ENCODE measurements at places on chromosomes 6 and 20.

- DNase-seq = no peak
These were observed 220.4 kb upstream of the ZNF217 start for GRCh38 chr20:53814060-53814459.

- no peak for DNase-seq
These were observed 76.1 kb downstream of the HIVEP2 start for GRCh38 chr6:142868917-142869316.

DNA sequence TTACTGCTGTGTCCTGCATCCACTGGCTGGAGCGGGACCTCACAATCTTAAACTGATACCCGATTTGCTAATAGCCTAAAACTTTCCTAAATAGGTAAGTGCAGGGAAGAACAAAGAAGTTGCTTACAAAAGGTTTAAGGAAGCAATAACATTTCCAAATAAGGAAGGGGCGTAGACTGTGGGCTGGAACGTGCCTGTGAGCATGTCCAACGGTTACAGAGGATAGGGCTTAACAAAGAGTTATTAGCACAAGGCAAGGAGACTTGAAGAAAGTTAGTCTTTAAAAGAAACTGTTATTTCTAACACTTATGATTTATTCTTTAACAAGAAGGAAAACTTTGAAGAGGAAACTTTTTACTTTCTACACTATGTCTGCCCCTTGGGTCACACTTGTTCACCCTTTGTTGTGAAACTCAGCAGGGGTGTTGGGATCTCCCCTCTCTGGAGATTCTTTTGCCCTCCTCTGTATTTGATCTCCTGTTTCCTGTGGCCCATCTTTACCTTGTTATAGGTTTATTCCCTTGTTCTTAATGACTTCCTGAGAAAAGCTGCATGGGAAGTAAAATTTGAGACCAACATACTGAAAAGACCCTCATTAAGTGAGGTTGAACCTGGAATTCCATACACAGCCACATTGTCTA, 28.7 kb downstream of the KAT14 start:
- DNase-seq = no peak

DNA sequence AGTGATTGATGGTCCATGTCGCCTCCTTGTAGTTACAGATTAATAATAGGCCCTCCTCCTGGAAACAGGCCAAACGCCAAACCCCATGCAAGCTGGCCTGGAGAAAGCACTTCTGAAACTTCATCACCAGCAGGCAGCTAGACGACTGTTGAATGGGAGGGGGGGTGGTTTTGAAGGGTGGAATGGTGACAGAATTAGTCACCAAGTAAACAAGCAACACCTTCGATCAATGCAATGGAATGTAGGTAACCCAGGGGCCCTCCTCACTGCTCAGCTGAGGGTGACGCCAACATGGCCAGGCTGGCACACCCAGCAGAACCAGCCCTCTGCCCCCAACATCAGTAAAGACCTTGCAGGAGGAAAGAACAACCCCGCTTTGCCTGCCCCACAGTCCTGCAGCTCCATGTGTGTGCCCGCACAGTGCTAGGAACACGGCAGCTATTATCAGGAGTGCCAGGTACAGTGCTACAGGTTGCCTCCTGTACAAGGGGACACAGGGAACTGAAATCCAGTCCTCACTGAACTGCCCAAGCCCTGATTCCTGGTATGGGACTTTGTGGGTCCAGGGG, 2.7 kb downstream of the BCAS1 start:
- DNase-seq = no peak

GRCh38 chr20:11813106-11813890, 104.4 kb upstream of the BTBD3 start:
- DNase-seq = no peak

DNA sequence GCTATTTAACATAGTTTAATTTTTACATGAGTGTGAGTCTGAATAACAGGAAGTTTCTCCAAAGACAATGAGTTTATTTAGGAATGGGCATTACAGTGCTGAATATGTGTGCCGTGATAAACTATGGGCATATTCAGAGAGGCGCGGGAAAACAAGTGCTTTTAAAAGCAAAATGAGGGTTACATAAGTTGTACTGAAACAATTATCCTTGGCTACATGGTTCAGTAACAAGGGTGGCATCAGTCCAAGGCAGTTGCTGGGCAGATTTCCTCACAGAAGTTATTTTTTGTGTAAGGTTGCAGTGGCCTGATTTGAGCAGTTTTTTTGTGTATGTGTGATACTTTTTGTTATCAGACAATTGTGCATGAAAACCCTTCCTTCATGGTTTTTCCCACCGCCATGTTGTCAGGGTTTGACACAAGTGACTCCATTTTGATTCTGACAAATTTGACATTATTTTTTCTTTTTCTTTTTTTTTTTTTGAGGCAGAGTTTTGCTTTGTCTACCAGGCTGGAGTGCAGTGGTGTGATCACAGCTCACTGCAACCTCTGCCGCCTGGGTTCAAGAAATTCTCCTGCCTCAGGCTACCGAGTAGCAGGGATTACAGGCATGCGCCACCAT, 22.3 kb upstream of the PXDC1 start:
- no peak for DNase-seq

- no peak for DNase-seq
These were observed 158.3 kb downstream of the GMPR start for GRCh38 chr6:16396497-16397319.

DNA sequence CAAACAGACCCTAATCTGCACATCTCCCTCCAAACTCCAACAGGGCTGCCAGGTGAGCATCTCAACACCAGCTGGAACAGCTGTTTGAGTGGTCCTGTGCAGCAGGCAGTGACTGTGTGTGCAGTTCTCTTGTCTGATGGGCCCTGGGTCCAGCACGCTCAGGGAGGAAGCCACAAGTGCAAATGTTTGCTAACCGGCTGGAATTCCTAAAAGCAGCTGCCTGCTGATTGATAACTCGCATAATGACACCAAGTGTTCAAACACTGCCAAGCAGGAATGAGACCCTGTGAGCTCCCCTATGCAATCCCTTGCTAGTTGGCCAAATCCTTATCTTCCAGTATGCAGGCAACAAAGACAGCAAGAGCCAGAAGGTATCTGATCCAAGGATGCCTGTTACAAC, 650.6 kb downstream of the CBLN4 start:
- no peak for DNase-seq

DNA sequence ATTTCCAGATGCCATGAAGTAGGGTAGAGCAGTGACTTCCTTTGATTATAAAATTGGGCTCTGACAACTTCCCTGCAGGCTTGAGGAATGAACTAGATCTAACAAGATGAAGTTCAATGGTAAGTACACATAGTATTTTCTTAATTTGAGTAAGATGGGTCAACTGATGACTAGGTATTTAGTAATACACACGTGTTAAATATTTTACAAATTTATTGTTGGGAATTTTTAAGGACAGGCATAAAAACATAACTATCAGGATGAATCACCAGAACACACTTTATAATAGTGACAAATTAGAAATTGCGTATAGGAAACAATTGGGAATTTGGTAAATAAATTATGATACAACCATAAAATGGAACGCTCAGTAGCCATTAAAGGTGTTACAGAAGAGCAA, 762.4 kb upstream of the SLC35B3 start:
- no peak for DNase-seq

DNA sequence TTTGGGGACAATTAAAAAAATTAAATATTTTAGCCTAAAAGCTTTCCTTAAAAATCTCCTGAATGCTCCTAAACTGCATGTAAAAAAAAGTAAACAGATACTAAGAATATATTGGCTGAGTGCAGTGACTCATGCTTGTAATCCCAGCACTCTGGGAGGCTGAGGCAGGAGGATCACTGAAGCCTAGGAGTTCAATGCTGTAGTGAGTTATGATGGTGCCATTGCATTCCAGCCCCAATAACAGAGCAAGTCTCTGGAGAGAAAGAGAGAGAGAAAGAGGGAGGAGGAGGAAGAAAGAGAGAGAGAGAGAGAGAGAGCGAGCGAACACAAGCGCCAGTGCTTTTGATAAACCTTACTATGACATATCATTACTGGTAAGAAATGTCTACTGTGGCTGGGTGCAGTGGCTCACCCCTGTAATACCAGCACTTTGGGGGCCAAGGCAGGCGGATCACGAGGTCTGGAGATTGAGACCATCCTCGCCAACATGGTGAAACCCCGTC, 58.8 kb downstream of the FKBP5 start:
- DNase-seq = no peak

DNA sequence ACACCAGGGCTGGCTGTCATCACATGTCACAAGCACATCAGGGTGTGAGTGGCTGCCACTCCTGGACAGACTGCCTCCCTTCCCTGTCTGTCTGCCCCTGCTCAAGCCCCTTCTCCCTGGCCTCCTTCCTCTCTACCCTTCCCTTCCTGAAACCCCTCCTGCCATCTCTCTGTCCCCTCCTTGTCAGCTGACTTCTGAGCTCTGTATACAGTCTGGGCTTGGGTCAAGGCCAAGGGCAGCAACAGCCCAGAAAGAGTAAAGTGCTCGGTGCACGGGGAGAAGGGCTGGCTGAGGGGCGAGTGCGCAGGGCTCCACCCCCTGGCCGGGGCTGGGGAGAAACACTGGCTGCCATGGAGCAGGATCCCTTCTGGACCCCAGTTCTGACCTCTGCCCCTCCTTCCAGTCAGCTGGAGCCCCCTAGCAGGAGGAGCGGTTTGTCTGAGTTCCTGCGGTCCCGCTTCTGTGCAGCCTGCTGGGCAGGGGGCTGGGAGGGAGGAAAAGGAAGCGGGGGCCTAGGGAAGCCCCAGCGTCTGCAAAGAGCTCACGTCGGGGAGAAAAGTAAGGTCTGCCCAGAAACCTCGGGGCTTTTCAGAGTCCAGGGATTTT, 2.0 kb downstream of the LKAAEAR1 start:
- no peak for DNase-seq

DNA sequence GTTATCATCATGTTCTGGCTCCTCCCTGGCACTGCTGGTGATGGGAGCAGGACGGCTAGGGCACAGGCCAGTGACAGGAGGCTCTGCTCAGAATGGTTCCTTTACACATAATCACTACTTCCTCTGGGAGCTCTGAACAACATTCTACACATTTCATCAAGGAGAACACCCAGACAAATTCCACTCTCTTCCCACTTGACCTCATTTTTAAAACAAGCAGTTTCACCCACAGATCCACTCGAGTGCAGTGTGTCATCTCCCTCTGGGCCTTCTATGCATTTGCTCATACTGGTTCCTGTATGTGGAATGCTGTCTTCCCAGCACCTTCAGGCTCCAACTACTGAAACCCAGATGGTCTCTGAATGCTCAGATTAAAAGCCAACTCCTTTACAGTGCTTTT, 84.8 kb downstream of the ELOVL5 start:
- no peak for DNase-seq

DNA sequence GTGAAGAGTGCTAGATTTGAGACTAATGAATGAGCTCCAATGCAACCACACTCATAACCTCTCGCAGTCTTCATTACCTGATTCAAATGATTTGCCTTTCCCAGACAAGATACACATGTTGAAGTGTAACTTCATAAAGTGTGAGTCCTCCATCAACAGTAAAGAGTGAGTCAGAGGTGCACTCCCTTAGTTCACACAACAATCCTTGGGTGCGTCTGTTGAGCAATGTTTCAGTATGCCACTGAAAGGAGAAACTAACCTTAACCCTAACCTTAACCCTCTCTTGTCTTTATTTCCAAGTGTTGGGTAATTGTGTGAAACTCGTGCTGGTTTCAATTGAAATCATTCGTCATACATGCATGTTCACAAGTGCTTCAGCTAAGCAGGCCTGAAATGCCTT, 21.0 kb upstream of the RIN2 start:
- no peak for DNase-seq

- DNase-seq = no peak
These were observed 3.8 kb downstream of the APCDD1L start for GRCh38 chr20:58511364-58511763.

DNA sequence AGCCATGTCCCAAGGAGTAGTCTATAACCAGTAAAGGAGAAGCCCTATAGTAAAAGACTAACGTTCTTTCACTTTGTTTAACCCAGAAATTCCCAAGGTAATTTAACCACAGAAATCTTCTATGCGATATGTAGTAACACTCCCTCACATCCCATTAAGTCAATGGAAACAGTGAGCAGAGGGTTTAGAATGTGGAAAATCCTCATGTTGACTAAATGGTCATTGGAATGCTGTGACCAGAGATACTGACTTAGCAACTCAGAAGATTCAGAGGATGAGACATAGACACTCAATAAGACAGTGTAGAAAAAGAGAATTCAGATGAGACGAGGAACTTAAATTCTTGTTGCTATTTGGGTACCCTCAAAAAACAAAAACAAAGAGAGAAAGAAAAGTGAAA, 562.2 kb upstream of the NOX3 start:
- DNase-seq = no peak

DNA sequence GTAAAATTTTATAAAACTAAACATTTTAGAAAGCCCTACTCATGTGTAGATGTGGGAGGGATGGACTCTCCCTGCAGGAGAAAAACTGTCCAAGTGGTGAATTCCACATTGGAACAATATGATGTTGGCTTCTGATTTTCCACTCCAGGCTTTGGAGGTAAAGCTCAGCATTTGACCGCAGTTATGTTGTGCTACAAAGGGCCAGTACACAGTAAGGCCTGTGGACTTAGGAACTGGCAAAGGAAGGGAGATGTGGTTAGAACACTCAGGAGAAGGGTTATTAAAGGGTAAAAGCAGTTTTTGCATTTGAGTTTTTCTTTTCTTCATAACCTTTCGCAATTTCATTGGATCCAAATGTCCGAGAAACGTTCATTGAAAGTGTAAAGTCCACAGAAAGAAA, 150.3 kb upstream of the SASH1 start:
- DNase-seq = no peak

DNA sequence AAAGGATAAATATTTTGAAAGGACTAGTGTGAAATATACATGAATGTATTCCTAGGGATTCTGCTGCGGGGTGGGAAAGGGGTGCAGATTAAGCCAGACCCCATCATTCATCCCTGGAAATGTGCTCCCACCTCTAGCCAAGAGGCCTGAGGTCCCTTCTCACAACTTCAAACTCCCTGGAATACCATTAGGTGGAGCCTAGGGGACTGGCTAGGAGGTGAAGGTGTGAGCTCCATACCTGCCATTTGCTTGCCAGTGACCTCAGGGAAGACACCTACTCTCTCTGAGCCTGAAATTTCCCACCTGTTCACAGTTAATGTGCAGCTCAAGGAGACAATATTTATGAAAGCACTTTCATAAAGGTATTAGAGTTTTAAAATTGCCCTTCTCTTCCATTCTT, 4.7 kb upstream of the CCN2 start:
- no peak for DNase-seq

- no peak for DNase-seq
These were observed 63.0 kb upstream of the CD2AP start for GRCh38 chr6:47414423-47415167.
